ENCODE measurements at places on chromosomes 11 and 22.

DNA sequence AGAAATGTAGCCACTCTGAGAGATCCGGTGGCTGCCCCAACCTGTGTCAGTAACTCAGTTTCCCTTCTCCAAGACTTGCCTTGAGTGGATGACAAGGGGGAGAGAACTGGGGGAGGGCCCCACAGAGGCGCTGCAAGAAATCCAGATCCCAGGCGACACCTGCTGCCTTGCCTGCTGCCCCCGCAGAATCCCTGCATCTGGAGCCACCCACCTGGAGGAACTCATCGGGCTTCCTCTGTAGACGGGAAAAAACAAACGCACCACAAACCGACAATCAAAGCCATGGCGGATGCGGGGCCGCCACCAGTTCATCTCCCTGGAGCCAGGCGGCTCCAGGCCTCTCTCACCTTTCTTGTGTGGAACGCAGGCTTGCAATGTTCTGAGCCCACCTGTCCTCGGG is 40.2 kb downstream of the MACROD1 start:
- DNase-seq = no peak

GRCh38 chr11:44789496-44789895 is 62.7 kb downstream of the TSPAN18 start:
- DNase-seq = no peak

DNA sequence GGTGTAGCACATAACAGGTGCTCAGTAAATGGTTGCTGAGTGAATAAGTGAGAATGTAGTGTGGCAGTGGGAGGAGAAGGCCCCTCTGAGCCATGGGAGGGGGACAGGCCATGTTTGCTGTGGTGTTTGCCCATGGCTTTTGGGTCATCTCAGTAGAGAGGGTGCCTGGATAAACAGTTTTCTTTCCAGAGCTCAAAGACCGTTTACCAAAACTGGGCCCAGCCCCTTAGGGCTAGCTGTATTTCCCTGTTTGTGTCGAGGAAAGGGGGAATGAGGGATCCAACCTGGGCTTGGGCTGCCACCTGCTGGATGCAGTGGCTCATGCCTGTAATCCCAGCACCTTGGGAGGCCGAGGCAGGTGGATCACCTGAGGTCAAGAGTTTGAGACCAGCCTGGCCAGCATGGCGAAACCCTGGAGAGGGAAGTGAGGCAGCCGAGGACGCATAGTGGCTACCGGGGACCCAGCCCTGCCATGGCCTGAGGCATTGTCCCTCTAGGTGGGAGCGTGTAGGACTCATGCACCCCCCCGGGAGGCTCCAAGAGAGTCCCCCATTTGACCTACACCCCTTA is 8.7 kb upstream of the LTO1 start:
- DNase-seq = peak; percentile 52

GRCh38 chr22:42292732-42293520 is 22.5 kb upstream of the TCF20 start:
- DNase-seq = no peak

GRCh38 chr11:76217653-76218160 is 11.4 kb upstream of the WNT11 start:
- DNase-seq = no peak

DNA sequence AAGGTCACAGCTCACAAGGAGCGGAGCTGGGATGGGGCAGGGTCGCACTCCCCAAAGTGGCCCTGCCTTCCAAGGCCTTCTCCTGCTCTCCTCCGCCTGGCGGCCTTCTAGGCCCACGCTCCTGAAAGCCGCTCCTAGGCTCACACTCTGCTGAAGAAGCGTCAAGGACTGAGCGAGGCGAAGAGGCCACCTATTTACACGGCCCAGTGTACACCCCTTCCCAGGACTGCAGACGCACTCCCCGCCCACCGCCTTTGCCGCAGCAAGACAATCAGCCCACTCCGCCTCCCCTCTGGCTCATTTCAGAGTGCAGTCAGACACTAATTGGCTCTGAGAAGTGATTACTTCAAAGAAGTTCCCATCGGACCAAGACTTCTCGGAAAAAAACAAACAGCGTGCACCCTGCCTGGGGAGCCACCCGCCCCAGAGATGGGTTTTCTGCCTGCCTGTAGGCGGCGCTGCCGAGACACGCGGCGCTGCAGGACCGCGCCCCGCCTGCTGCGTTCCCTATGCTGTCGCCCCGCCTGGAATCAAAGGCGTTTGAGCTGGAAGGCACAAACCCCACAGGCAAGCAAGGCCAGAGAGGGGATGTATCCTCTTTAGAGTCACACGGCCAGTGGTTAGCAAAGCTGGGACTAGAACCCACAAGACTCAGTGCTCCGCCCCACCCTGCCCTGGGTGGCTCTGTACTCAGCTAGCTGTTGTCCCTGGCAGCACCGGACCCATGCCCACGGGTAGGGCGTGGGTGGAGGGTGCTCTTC is 414.8 kb downstream of the BUD13 start:
- DNase-seq = no peak

GRCh38 chr11:126485021-126485792 is 129.7 kb downstream of the ST3GAL4 start:
- DNase-seq = peak; percentile 10
